Jurkat, Clone E6-1 (cell line): ENCODE measurements at places on chromosomes 1 and 21.

DNA sequence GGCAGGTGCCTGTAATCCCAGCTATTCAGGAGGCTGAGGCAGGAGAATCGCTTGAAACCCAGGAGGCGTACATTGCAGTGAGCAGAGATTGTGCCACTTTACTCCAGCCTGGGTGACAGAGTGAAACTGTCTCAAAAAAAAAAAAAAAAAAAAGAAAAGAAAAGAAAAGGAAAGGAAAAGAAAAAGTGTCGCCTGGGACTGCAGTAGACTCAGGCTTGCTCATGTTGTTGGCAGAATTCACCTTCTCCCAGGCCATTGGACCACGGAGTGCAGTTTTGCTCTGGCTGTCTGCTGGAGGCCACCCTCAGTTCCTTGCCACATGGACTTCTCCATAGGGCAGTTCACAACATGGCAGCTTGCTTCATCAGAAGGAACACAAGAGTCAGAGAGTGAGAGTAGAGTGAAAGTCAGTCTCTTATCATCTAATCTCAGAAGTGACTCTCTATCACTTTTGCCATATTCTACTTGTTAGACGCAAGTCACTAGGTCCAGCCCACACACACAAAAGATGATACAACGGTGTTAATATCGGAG, 29.2 kb downstream of the BCAS2 start:
- DNase-seq = no peak

GRCh38 chr1:244858357-244858756, 6.0 kb downstream of the HNRNPU start:
- no peak for DNase-seq

DNA sequence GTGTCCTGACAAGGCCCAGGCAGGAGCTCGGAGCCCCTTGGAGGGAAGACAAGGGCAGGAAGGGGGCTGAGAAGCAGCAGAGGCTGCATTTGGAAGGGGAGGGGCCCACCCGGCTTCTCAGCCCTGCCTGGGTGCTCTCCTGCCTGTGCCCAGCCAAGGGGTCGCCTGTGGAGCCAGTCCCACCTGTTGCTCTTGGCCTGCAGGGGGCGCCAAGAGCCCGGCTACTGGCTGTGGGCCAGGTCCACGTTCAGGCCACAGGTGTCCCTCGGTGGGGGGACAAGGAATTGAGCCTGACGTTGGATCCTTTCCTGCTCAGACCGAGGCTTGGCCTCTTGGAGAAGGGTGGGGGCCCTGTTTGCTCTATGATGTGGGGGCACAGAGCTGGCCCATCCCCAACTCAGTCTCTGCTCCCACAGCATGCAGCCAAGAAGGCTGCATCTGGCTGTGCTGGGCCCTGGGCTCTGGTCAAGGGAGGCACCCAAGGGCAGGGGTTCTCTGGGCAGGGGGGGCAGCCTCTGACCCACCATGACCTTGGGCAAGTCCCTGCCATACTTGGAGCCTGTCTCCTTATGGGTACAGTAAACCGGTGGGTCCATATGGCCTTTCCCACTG, 10.9 kb downstream of the WNT4 start:
- peak; percentile 19 for DNase-seq

DNA sequence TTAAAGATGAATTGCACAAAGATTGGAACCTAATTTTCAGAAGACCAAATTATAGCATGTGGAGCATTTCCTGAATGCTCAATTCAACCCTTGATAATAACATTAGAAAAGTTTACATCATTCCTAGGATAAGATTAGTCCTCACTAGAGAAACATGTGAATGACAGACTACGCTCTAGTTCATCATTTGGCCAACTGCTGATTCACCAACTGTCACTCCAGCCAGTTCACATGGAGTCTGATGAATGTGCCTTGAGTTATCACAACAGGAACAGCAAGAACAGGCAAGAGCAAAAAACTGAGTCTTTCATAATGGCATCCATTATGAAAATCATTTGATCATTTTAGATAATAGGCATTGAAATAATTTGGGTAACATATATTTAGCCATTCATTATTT, 415.9 kb downstream of the PTPRC start:
- DNase-seq = no peak

- DNase-seq = no peak
Observed at GRCh38 chr1:75582725-75583261, 28.1 kb downstream of the SLC44A5 start.
